ENCODE measurements at places on chromosomes 6 and 20.

GRCh38 chr6:128174724-128175123 lies 273.9 kb upstream of the THEMIS start:
- DNase-seq, result no peak

GRCh38 chr20:40689943-40690835 lies 1.2 kb upstream of the MAFB start:
- DNase-seq, result peak; percentile 92

GRCh38 chr20:52840041-52840440 lies 132.1 kb upstream of the TSHZ2 start:
- DNase-seq, result no peak

GRCh38 chr6:72589096-72589495 lies 32.8 kb upstream of the KCNQ5 start:
- DNase-seq, result peak; percentile 6

GRCh38 chr20:8532169-8532568 lies 400.1 kb downstream of the PLCB1 start:
- no peak for DNase-seq

DNA sequence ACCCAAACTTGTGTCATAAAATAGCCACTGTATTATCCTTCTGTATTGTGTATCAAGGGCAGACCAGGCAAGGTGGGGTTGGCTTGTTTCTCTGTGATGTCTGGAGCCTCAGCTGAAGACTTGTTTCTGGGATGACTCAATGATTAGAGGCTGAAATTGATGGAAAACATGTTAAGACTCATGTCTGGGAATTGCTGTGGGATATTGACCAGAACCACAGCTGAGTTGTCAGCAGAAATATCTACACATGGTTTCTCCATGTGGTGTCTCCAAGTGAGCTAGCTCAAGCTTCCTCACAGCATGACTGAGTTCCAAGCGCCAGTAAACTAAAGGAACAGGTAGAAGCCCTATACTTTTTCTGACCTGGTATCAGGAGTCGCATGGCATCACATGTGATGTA lies 128.5 kb upstream of the SYNDIG1 start:
- no peak for DNase-seq

- DNase-seq, result no peak
These were observed 290.0 kb downstream of the PAX1 start for GRCh38 chr20:21995461-21995860.

DNA sequence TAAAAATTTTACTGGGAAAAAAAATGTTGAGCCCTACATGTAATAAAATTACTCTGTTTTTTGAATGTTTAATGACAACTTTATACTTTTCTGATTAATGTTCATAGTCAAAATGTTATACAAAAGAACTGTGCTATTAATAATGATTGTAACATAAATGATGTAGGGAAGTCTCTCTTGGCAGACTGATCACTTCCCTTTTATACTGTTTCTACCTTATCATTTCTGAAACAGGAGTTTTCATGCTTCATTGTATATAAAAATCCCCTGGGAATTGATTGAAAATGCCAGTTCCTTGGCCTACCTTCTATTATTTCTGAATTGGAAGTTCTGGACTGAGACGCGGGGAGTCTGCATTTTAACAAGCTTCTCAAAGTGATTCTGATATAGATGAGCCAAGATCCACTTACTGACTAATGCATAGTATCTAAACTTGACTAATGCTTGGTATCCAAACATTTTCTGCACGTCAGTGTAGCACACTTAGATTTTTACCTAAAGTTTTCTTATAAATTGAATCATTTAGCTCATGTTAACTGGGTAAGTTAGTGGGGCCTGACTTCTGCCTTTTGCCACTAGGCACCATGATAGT lies 7.2 kb upstream of the HDAC2 start:
- no peak for DNase-seq

GRCh38 chr20:54067606-54068174 lies 2.7 kb downstream of the BCAS1 start:
- peak; percentile 57 for DNase-seq

GRCh38 chr20:8020314-8021079 lies 936 bp upstream of the TMX4 start:
- DNase-seq, result no peak

- DNase-seq, result no peak
These were observed 25.0 kb downstream of the ULBP1 start for GRCh38 chr6:149988550-149989346.

DNA sequence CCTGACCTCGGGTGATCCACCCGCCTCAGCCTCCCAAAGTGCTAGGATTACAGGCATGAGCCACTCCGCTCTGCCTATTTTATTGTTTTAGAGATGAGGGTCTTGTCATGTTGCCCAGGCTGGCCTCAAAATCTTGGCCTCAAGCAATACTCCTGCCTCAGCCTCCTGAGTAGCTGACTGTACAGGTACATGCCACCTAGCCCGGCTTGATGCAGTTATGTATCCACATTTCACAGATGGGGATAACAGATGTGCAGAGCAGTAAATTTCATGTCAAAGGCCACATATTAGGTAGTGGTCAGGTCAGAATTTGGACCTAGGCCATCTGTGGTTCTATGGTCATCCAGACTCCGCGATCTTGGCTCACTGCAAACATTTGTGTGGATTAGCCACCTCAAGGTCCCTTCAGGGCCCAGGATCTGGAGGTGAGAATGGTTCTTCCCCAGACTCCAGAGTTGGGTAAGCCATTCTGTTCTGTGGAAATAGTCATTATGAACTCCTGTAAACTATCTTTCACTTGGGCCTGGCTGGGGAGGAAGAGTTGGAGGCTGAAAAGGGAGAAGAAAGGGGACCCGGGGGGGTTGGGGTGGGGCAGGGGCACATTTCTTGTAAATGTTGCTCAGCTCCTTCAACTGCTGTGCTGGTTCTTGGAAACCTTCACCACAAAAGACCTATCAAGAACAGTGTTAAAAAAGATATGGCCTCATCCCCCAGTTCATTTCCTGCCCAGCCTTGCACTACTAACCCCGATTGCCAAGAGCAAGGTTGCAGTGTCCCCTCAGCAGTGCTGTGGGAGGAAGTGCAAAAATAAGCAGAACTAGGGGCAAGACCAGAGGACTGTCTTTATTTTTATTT lies 13.0 kb downstream of the PIM1 start:
- no peak for DNase-seq

- DNase-seq, result no peak
These were observed 388.1 kb downstream of the PHF3 start for GRCh38 chr6:64023693-64024092.

- peak; percentile 13 for DNase-seq
These were observed 128.9 kb upstream of the NAA20 start for GRCh38 chr20:19888269-19888671.

DNA sequence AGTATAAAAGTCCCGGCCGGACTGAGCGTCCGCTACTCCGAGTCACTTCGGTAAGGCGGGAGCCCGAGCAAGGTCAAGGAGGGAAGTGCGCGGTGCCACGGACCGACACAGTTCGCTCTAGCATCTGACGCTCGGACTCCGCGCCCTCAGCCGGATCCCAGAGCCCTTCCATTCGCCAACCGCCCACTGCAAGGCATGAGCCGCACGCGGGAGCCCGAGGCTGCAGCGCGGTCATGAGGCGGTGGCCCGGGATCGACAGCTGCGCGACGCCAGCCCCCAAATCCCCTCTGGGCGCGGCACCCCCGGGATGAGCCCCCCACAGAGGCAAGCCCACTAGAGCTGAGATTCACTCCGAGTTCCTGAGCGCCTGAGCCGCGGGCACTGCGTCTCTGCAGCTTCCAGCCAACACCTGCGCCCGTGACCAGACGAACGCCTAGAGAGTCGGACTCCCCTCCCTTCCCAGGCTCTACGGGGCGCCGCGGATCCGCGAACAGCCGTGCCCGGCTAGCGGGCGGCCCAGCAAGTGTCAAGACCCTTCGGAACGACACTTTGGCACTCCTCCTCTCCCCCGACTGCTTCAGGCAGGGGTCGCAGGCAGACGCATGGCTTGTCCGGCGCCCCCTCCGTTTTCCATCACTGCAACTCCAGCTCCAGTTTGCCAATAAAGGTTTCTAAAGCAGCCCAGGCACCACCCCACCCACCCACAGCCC lies 725 bp upstream of the ISM1 start:
- no peak for DNase-seq

DNA sequence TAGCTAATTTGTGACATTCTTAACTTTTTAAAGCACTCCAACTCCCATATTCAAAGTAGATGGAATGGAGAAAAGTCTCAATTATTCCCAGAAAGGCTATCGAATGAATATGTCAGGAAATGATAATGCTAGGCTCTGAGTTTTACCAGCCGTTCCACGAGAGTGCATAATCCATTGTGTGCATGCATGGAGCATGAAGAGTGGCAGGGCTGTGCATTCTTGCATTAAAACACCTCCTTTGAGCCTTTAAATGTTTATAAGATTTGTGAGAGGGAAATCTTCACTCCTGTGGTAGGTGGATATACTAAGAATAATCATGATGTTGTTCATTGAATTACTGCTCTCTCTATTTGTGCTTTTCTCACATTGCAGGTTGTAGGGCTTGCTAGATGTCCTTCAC lies 178.3 kb downstream of the CARMIL1 start:
- DNase-seq, result no peak

- no peak for DNase-seq
These were observed 54.9 kb downstream of the AKAP12 start for GRCh38 chr6:151294561-151295101.

DNA sequence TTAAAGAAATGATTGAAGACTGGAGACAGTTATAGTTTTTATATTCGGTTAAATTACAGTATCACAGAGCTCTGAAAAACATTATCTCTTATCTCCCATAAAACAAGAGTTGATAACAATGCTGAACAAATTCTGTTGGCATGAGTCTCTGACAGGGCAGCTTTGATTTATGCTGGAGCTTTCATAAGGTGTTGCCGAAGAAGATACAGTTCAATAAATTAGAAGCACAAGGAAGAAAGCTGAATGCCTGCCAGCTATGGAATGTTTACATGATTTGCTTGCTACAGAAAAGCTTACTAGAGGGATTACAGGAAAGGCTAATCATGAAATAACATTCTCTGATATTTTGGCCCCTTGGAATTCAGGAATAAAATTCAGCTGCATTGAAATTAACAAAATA lies 431.9 kb upstream of the GJE1 start:
- no peak for DNase-seq

GRCh38 chr6:23879816-23880215 lies 246.2 kb upstream of the NRSN1 start:
- DNase-seq, result no peak

DNA sequence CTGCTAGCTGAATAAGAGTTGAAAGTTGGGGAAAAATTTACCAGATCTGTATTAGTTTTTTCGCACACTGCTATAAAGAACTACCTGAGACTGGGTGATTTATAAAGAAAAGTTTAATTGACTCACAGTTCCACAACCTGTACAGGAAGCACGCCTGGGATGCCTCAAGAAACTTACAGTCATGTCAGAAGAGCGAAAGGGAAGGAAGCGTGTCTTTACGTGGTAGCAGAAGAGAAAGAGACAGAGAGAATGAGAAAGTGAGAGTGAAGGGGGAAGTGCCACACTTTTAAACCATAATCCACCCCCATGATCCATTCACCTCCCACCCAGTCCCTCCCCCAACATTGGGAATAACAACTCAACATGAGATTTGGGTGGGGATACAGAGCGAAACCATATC lies 79.6 kb downstream of the KHDC1L start:
- no peak for DNase-seq

GRCh38 chr6:17473554-17473953 lies 80.2 kb downstream of the CAP2 start:
- DNase-seq, result no peak

DNA sequence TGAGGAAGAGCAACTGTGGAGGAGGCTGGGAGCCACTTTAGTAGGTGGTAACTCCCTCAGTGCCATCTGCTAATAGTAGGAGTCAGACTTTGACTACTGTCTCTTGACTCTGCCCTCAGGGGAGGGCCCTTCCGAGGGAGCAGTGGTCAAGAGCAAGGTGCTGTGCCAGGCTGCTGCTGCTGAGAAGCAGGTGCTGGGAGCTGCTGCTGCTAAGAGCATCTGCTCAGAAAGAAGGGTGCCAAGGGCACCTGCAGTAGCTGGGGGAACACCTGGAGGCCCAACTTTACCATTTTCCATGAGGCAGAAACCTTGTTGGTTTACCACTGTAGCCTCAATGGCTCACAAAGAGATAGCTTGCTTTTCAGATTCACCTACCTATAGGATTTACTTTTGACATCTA lies 18.5 kb downstream of the GGTLC1 start:
- no peak for DNase-seq

- DNase-seq, result peak; percentile 62
These were observed 70.9 kb downstream of the STK35 start for GRCh38 chr20:2172305-2173175.

GRCh38 chr6:74735304-74735703 lies 470.5 kb downstream of the COL12A1 start:
- DNase-seq, result peak; percentile 89

DNA sequence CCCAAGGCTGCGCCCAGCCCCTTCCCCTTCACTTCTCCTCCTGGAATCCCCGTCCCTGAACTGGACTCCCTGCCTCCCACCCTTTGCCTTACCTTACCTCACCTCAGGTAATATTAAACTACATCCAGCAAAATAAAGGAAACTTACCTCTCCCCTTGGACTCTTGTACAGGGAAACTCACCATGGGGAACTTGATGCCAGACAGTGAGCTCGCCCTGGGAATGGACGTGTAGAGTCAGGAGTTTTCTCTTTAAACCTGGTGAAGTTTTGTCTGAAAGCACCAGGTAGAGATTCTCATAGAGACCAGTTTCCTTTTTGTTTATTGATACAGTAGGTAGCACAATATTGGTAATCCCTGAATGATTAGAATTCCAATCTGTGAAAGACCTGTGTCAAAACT lies 544 bp upstream of the HLA-C start:
- DNase-seq, result peak; percentile 18

DNA sequence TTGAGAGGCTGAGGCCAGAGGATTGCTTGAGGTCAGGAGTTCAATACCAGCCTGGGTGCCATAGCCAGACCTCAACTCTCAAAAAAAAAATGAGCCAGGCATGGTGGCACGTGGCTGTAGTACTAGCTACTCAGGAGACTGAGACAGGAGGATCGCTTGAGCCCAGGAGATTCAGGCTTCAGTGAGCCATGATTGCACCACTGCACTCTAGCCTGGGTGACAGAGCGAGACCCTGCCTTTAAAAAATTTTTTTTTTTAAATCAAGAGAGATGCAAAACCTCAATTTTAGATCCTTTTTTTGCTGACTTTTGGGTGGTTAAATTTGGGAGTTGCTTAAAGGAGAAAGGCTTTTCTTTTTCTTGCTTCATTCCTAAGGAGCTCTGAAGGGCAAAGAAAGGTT lies 70.9 kb downstream of the DHX35 start:
- no peak for DNase-seq

- DNase-seq, result no peak
These were observed 11.9 kb upstream of the CSE1L start for GRCh38 chr20:49034070-49034732.

GRCh38 chr6:25601800-25602673 lies 50.0 kb upstream of the SCGN start:
- peak; percentile 58 for DNase-seq

GRCh38 chr6:144139817-144140216 lies 10.5 kb upstream of the STX11 start:
- no peak for DNase-seq

- no peak for DNase-seq
These were observed 14.6 kb downstream of the GCLC start for GRCh38 chr6:53530346-53530745.

- DNase-seq, result no peak
These were observed 104.4 kb downstream of the MRPL14 start for GRCh38 chr6:44022671-44023352.

GRCh38 chr20:10705801-10706459 lies 32.1 kb upstream of the JAG1 start:
- DNase-seq, result peak; percentile 93

GRCh38 chr6:75308250-75308988 lies 23.8 kb upstream of the TMEM30A start:
- DNase-seq, result no peak
